ENCODE measurements at places on chromosomes 7 and 10.

- DNase-seq, result no peak
Measured at GRCh38 chr10:33501161-33501560, 166.7 kb upstream of the NRP1 start.

DNA sequence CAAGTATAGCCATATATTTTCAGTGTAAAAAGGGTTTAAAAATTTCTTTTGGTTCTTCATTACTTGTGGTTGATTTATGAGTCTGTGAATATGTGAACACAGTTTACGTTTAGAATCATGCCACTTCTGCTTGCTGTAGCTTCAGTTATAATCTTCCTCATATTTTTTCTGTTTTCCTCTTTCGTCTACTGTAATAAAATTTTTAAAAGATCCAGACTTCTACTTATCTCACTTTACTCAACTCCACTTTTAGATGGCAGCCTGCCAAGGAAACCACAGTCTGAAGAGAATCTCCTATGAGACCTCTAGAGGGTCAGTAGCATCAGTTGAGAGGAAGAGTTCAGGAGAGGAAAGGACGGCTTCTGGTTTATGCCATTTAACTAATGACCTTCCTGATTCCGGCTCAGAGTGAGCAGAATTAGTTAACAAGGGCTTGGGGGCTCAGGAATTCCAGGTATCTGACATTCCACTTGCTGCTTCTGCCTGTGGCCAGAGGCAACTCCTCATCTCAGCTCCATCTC is 21.4 kb downstream of the CREB5 start:
- DNase-seq, result no peak

- DNase-seq, result peak; percentile 19
Measured at GRCh38 chr10:125149036-125149679, 11.2 kb downstream of the CTBP2 start.

DNA sequence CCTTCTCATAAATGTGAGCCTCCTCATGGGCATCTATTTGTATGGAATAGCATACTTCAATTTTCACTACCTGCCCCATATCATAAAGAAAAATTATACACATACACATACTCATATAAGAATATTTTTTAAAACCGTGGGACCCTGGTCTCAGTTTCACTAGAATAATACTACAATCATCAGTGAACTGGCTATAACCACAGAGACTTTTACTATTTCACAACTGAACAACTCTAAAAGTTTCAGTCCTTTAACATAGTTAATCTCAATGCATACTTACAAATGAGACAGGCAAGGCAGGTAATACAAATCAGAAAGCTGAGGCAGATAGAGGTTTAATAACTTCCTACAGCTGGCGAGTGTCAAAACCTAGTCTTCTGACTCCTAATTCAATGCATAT is 83.1 kb downstream of the LRRN3 start:
- no peak for DNase-seq

GRCh38 chr7:11274074-11274473 is 300.4 kb downstream of the PHF14 start:
- no peak for DNase-seq

- no peak for DNase-seq
Measured at GRCh38 chr10:34526758-34527730, 288.1 kb downstream of the PARD3 start.

DNA sequence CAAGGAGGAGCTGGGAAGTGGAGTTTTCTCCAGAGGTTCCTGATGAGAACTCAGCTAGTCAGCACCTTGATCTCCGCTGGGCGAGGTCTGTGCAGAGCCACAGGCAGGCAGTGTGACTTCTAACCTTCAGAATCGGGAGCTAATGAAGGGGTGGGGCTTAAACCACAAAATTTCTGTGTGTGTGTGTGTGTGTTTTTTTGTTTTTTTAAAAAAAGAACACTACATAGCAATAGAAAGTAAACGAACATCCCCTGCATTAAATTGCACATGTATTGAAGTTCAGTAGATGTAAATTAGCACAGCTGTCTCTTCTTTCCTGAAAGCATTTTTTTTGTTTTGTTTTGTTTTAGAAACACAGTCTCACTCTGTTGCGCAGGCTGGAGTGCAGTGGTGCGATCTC is 46.2 kb downstream of the RBM17 start:
- no peak for DNase-seq

DNA sequence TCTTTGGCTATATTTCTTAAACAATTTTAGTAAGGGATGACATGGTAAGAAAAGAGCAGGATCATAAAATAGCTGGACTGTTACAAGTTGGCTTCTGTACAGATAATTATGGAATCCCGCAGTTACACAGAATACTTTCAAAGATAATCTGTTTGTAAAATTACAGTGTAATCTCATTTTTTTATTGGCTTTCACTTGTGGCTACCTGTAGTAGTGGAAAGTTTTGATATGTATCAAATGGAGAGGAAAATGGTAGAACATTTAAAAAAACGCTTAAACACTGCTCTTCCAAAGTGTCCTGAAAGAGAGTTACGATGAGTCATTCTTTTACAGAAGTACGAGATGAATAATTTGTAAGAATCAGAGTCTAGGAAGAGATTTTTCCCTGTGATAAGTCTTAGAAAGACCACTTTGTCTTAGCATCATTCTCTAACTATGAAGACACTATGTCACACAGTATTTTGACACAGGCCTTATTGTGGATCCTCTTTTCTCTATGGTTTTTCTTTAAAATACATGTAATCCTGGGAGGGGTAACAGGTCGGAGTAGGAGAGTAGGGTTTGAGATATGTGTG is 215.0 kb upstream of the DKK1 start:
- no peak for DNase-seq

GRCh38 chr10:73771722-73772280 is 10.0 kb upstream of the CHCHD1 start:
- DNase-seq, result peak; percentile 31

DNA sequence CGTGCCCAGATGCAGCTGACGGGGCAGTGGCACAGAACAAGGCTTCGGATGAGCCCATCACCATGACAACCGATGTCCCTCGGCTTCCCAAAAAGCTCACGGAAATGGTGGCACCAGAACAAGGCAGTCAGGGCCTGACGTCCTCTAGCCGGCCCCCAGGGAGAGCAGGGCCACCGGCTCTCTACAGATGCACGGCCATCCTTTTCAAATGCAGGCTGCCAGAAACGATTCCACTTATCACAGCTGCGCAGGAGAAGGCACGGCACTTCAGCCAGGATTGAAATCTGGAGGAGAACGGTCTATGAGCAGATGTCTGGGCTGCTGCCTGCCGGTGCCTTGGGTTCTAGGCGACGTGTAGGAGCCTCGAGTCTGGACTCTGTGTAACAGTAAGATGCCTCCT is 223.8 kb downstream of the ZMYND11 start:
- no peak for DNase-seq

DNA sequence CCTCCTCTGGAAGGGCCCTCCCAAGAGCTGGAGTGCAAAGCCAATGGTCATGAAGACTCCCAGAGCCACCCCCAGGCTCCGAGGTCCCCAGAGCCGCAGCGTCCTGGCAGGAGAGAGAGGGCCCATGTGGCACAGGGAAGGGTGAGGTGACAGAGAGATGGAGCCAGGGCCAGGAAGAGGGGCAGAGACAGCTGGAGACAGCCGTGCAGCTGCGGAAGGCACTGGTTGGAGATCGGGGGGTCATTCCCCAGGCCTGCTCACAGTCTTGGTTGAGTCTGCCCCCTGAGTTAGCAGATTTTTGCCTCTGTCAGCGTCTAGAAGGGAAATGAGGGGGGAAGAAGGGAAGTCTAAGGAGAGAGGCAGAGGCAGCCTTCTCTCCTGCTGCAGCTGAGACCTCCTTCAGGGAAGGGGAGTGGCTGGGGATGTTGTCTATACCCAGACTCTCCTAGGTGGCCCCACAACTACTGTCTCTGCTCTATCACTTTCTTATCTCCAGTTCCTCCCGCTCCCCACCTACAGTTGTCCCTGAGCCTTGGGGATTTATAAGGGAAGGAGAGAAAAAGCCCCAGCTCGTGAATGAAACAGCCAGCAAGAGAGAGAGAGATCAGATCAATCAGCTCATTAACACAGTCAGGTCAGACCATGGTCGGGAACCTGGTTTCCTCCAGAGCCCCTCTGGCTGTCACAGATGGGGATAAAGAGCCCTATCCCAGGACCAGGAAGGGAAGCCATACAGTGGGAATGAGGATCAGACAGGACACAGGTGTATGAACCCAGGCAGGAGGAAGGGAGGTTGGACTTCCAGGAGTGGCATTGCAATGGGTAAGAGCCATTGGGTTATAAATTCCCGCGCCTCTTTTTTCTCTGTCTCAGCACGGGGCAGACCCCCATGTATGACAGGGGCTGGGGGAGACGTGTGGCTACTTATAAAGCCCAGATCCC is 1.2 kb downstream of the GAL3ST4 start:
- DNase-seq, result no peak

- no peak for DNase-seq
Measured at GRCh38 chr10:60280475-60280874, 109.2 kb downstream of the ANK3 start.

DNA sequence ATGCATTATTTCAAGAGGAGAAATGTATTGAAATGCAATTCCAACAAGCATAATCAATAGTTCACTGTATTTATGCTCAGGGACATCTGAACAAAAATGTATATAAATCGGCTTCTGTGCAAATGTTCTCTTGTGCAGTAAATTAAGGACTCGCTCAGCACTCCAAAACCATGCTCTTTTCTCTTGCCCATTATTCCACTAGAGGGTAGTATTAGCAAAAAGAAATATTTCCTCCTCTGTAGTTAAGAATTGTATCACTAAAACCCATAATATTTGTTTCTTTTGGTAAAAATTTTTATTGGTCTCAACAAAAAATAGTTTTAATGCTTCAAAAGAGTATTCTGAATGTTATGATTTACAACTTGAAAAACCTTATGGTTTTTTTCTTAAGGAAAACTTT is 803.1 kb downstream of the PCDH15 start:
- DNase-seq, result peak; percentile 14

DNA sequence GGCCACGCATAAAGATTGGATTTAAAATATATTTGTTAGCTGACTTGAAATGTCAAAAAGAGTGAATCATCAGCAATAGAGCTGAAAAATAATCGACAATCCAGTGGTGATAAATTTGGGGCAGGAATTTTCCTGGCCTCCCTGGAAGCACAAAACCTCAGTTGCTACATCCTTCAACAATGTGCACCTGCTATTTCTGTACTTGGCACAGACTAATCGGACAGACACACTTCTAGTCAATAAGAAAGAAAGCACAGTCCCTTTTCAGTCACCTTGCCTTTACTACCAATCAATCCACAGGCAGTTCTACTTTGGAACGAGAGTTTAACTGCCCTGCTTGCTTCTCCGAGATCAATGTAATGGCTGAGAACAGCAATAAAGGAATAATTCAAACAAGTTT is 96.7 kb upstream of the NOBOX start:
- DNase-seq, result no peak

DNA sequence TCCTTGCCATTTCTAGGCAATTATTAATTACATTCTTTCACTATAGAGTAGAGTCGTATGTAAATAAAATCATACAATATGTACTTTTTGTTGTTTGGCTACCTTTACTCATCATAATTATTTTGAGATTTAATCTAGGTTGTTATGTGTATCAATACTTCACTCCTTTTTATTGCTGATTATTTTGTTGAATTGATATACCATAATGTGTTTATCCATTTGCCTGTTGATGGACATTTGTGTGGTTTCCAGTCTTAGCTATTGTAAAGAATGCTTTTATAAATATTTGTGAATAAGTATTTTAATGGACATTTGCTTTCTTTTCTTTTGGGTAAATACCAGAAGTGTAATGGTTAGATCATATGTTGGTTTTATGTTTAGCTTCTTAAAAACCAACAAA is 174.0 kb downstream of the RAMP3 start:
- DNase-seq, result no peak

GRCh38 chr10:127415901-127416581 is 133.1 kb upstream of the NPS start:
- no peak for DNase-seq

DNA sequence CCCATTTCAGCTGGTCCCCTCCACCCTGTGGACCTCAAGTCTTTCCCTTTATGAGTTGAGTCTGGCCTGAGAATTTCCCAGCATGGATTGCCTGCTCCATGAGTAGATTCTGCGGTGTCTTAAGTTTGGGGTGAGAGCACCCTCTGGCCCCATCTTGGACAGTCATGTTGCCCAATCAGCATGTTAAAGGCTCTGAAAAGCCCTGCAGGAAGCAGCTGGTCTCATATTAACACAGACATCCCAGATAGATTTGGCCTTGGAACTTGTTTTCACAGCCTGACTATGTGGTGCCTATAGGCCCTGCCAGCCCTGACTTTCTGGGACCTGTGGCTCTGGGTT is 15.5 kb upstream of the SLC29A3 start:
- no peak for DNase-seq

GRCh38 chr7:49772916-49773217 is 571 bp upstream of the VWC2 start:
- no peak for DNase-seq

DNA sequence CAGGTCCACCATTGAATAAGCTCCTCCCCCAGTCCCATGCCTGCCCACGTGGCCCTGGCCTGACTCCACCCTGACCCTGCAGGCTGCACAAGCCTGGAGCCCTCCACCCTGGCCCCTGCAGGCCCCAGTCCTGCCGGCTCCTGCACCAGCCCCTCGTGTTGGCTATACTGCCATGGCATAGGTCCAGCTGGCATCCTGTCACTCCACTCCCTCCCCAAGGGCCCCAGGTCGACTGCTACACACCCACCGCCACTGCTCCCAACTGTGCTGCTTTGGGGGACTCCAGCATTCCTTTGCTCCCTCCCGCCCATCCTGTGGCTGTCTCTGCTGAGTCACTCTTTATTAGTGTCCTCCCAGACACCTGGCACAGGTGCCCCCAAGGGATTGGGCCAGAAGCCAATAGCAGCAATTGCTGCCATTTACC is 32.4 kb upstream of the HSPA12A start:
- DNase-seq, result no peak

GRCh38 chr7:11557627-11558026 is 274.4 kb downstream of the THSD7A start:
- peak; percentile 46 for DNase-seq
